ENCODE measurements at places on chromosomes 3 and 15.

- DNase-seq, result no peak
These were observed 135.4 kb downstream of the ATG7 start for GRCh38 chr3:11407644-11408043.

DNA sequence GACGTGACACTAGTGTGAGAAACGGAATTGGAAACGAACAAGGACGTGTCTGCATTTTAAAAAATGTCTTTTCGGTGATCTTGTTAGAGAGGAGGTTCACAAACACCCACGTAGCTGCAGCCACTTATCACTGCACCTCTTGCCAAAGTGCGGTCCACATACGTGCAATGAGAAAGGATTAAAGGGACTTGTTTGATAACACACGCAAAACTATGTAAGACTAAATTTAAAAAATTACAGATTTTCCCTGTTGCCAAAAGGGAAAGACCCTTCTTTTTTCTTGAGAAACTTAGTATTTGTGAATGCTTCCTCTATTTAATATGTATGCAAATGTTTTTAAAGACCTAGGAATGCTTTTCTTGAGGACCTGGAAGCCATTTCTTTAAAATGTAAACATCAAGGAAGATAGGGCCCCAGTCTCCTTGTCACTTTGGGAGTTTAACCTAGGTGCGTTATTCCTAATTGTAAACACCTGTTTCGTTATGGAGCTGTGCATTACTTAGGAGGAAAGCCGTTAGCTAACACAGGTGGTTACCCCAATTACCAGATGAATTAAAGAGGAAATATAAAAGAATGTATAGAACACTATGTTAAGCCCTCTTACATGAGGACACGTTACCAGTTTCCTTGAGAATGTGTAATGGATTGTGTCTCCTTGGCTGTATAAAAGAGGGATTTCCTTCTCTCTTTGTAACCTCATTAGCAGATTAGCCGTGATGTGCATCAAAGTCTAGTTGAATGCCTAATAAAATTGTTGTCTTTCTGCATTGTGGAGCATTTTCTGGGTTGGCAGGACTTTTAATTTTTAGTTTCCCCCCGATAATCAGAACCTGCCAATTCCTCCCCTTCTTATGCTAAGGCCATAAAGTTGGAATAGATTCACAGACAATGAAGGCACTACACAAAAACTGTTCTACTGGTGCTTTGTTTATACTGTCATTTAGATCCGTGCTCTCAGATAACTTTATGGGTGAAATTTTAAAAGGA, 1.0 kb downstream of the LEKR1 start:
- no peak for DNase-seq

GRCh38 chr15:48384616-48385015, 53.4 kb downstream of the DUT start:
- no peak for DNase-seq

DNA sequence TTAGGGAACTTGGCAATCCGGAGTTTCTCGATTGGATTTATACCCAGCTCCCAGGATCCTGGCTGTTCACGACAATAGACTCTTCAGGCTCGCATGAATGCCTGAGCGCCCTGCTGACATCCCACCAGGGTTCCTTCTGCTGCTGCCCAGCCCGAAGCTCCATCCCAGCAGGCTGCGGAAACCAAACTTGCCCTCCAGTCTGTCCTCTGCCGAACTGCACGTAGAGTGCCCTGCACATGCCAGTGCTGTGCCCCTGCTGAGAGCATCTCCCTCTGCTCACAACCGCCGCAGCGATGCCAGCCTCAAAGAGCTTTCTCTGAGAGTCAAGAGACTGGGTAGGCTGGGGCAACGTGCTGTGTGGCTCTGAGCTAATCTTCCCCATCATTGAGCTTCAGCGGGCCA, 6.9 kb downstream of the ADAMTS7 start:
- no peak for DNase-seq

- peak; percentile 80 for DNase-seq
These were observed 32.2 kb upstream of the SSR3 start for GRCh38 chr3:156586905-156587759.

- DNase-seq, result no peak
These were observed 166.7 kb downstream of the FRMD5 start for GRCh38 chr15:44028349-44028748.

DNA sequence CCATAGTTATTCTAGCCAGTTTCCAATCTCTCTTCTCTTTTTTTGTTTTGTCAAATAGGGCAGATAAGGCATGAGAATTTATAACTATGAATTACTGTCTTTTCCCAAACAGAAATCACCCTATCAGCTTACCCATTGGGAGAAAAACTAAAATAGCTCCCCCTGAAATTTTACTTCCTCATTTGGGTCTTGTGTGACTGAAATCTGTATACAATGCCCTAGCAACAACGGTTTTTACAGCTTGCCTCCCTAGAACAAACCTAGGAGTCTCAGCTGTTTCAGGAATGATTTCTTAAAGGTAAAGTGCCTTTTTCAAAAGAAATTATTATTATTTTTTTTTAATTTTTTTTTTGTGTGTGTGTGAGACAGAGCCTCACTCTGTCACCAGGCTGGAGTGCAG, 56.8 kb downstream of the CD86 start:
- DNase-seq, result peak; percentile 23

- DNase-seq, result peak; percentile 61
These were observed at the start of gene USF3 for GRCh38 chr3:113695786-113696645. TSS of gene USF3 (minus strand) at chr3:113696642. CDS start at chr3:113674878, 21,764 bp downstream.

DNA sequence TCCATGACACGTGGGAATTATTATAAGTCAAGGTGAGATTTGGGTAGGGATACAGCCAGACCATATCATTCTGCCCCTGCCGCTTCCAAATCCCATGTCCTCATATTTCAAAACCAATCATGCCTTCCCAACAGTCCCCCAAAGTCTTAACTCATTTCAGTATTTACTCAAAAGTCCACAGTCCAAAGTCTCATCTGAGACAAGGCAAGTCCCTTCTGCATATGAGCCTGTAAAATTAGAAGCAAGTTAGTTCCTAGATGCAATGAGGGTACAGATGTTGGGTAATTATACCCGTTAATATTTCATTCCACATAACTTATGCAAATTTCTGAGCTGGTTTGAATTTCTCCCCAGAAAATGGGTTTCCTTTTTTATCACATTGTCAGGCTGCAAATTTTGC, 47.7 kb downstream of the RNF111 start:
- no peak for DNase-seq

GRCh38 chr3:22980346-22980745, 222.8 kb upstream of the UBE2E2 start:
- DNase-seq, result no peak

GRCh38 chr3:81217101-81217500, 544.3 kb downstream of the GBE1 start:
- DNase-seq, result no peak

Measured in suppressor macrophage treated with lipopolysaccharide for 4 hours (primary cell).